Fibroblast of skin of left biceps (primary cell): ENCODE measurements at places on chromosomes 4 and X.

GRCh38 chr4:16140879-16141249, 57.0 kb upstream of the PROM1 start:
- DNase-seq: peak; percentile 94

GRCh38 chr4:109302361-109303139, at the start of gene COL25A1:
COL25A1 (minus strand) TSS chr4:109302658.
- peak; percentile 40 for DNase-seq

GRCh38 chr4:78292341-78292740, 235.2 kb downstream of the FRAS1 start:
- DNase-seq: no peak

GRCh38 chr4:88109123-88109881, 49.1 kb downstream of the ABCG2 start:
- DNase-seq: no peak

DNA sequence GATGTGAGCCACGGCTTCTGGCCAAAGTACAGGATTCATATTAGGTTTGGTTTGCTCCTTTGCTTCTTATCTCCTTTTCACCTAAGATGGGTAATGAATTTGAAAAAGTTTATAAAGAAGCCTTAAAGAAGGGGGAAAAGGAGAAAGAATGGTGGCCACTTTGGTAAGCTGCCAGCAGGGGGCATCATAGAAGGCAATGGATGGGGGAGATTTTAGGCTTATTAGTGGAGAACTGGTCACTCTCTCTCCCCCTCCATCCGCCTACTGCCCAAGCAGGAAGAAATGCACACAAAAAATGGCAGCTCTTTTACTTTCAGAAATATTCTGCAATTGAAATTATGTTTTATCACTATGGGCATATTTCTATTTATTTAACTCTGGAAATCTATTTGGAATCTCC, 32.0 kb downstream of the SPARCL1 start:
- no peak for DNase-seq

- no peak for DNase-seq
These were observed 2.5 kb upstream of the USP27X start for GRCh38 chrX:49876750-49877149.

- no peak for DNase-seq
These were observed 10.7 kb upstream of the S100P start for GRCh38 chr4:6682862-6683590.

DNA sequence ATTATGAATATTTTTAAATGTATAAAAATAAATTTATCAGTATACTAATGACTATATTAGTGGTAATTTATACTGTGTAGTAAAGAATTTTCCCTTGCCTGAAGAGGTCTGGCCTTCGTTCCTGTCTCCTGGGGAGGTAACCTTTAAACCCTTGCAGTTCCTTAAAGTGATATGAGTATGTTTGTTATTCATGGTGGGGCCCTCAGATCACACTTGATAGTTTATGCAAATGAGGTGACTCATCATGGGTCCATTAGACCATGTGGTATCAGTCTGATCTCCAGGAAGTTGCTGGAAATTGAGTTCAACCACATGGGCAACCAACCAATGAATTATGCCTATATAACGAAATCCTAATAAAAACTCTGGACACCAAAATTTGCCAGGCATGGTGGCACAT, 904.1 kb downstream of the RPA4 start:
- no peak for DNase-seq

DNA sequence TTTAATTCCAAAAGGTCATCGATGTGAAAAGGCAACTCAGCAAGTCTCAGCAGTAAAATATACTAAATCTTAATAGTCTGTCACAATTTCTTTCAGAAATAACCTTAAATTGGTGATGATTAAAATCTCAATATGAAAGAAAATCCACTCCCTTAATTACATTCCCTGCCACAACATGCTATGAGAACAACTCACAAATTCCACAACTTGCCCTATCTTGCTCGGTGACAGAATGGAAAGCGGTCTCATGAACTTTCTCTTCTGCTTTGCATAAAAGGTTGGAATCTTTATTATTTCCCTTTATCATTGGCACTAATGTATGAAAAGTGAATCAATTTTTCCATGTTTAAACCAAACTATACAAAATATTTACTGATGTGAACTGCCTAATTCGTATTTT, 380.8 kb downstream of the TMA16 start:
- DNase-seq: no peak

DNA sequence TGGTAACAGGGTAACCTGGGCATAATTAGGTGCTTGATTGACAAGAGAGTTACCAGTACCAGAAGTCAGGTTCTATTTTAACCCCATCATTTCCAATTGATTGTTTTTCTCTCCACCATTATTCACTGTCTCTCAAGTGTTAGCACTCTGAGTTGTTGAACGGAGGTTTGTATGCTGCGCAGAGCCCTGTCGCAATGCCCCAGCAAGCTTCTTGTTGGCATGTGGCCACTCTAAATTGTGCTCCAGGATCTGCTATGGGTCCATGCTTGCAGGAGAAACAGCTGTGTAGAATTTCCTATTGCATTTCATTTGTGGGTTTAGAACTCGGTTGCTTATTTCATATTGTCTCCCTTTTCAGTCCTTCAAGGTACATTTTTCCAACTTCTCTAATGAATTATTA, 98.2 kb downstream of the KLHL8 start:
- DNase-seq: no peak

DNA sequence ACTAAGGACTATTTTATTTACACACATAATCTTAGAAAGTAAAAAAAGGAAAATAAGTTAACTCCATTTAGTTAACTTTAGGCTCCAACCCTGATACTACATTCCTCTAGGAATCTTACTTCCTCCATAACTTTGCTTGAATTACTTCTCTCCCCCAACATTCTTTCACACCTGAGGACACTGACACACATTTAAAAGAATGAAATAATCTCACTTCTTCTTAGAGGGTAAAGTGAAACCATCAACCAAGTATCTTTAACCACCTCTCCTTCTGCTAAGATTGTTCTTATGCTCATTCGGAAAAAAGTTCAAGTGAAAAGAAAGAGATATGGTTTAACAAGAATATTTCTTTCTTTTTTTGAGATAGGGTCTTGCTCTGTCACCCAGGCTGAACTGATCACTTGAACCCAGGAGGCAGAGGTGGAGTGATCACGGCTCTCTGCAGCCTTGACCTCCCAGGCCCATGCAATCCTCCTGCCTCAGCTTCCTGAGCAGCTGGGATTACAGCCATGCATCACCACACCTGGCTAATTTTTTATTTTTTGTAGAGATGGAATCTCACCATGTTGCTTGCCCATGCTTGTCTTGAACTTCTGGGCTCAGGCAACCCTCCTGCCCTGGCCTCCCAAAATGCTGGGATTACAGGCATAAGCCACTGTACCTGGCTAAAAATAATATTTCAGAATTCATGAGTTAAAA, 28.5 kb downstream of the SLC25A4 start:
- DNase-seq: no peak

DNA sequence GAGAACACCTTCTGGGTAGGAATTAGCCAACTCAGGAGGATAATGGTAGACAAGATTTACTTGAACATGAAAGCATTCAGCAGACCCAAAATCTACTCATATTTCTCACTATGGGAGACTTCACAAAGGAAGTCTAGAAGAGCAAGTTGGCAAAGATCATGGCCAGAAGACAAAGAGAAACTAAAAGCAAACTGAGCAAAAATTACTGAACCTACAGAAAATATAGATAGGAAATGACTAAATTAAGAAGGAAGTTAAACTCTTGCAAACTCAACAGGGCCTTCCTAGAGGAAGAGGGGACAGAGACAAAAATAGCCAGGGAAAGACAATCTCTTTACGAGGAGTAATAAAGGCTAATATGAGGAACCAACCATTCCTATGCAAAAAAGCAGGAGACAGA, 18.7 kb downstream of the CORIN start:
- DNase-seq: no peak

DNA sequence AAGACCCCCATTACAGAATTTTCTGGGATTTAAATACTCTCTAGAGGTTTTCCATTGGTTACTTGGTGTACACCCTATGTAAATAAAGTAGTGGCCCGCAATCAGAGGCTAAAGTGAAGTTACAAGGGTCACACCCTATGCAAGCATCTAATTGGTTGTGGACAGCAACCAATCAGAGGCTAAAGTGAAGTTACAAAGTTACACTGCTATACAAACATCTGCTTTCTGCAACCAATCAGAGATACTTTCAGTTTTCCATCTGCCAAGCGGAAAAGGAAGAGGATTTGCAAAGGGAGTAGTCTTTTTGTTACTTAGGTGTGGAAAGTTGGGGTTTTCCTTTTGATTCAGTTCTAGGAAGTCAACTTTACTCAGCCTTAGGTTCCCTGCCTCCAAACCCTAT, 2.0 kb upstream of the ATRX start:
- DNase-seq: no peak

GRCh38 chrX:20143111-20143510, 1.5 kb upstream of the EIF1AX start:
- no peak for DNase-seq

DNA sequence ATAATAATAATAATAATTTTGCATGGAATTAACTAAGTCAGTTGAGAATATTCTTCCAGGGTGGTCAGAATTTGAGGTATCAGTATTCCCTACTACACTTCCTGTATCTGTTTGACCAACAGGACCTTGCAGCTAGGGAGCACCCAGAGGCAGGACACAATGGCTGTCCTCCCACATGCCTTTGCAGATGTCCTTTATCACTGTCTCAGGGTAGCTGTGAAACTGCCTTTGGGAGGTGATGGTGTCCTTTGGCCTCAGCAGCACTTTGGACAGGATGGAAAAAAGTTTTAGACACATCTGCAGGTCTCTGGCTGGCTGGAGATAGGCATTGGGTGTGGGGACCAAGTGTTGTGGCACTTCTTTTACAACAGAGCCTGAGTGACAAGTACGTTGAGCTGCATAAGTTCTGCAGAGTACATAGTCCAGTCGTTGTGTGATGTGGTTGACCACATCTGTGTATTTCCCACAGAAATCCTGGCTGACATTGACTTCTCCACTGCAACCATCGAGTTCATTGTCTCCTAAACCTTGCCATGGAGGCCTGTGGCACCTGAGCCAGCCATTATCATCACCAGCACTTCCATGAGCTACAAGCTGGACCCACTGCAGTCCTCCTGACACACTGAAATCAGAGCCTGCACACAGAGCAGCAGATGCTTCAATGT, 19.1 kb upstream of the UBA6 start:
- no peak for DNase-seq

- no peak for DNase-seq
These were observed 37.4 kb downstream of the CLOCK start for GRCh38 chr4:55509266-55509665.

- DNase-seq: no peak
These were observed 28.9 kb upstream of the WDFY3 start for GRCh38 chr4:84995386-84995785.

GRCh38 chr4:165476214-165477098, 97.6 kb downstream of the CPE start:
- no peak for DNase-seq

DNA sequence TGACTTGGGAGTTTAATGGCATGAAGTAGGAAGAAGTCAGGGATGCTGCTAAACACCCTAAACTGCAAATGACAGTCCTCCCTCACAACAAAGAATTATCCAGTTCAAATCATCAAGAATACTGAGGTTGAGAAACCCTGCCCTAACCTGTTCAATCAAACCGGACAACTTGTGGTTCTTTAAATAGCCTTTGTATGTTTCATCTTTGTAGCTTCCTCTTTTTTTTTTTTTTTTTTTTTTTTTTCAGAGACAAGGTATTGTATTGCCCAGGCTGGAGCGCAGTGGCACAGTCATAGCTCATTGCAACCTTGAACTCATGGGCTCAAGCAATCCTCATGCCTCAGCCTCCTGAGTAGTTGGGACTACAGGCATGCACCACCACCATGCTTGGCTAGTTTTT, 52.5 kb upstream of the TTC29 start:
- DNase-seq: no peak

GRCh38 chr4:30903502-30904214, 183.5 kb downstream of the PCDH7 start:
- peak; percentile 17 for DNase-seq

GRCh38 chr4:88104902-88105610, 53.4 kb downstream of the ABCG2 start:
- DNase-seq: peak; percentile 27

DNA sequence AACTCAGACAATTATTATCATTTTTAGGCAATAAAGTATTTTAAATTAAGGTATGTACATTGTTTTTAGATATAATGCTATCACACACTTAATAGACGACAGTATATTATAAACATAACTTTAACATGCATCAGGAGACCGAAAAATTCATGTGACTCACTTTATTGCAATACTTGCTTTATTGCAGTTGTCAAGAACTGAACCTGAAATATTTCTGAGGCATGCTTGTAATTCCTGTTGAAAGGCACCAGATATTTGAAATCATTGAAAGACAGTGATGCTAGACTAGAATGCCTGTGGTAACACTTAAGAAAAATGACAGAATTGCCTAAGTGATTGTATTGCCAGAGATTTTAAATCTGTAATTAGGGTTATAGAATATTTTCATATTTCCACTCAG, 175.6 kb upstream of the MAGEB2 start:
- peak; percentile 46 for DNase-seq

DNA sequence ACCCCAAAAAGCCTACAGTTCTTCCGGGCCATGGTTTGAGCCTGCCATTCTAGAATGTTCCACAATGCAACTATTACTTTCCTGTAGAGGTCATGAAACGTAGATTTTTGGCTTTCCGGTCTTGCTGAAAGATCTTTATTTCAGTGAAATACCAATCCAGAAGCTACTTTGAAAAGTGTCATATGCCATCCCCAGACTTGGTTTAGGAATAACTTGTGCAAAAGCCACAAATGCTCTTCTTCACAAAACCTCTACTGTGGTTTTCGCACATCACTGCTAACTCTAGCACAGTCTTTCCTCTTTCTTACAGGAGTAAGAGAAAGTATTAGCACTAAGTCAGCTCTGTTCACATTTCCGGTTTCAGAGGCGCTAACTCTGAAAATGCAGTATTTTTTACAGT, 12.7 kb upstream of the CD40LG start:
- DNase-seq: no peak

GRCh38 chrX:153443476-153444332, 2.2 kb downstream of the TREX2 start:
- no peak for DNase-seq

- no peak for DNase-seq
These were observed 146.1 kb downstream of the NEXMIF start for GRCh38 chrX:74779175-74779574.

GRCh38 chr4:152352215-152352614, 183.7 kb downstream of the FBXW7 start:
- DNase-seq: no peak
